ENCODE measurements at places on chromosomes 7 and 10.

DNA sequence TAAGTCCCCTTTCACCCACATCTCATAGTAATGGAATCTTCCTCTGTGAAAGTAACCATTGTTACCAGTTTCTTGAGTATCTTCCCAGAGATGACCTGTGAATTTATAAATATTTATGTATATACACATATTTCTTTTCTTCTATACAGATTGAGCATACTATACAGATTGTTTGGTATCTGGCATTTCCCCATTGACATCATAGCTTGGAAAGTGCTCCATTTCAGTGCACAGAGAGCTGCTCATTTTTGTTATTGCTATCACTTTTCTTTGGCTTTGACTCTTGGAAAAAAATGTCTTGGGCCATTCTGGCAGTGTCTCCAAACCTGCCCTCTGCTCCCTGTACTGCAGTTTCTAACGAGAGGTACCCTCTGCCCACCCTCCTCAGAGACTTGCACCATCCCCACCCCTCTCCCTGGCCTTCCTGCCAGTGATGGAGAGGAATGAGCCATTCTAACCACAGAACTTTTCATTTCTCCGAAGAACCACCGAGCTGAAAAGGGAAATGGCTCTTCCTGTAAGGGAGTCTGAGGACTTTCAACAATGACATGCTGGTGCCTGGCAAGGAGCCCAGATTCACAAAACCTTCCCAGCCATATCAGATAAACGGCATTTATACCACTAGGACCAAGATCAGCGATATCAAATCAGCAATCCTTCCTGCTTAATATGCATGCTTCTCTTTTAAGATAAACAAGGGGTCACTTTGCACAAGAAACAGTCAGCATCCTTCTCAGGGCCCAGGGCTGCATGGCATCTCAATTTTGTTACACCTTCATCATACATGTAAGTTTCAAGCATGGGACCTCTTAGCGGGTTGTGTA is 19.7 kb upstream of the CCSER2 start:
- DNase-seq, result peak; percentile 71

- no peak for DNase-seq
Observed at GRCh38 chr10:69360485-69361302, 56.0 kb downstream of the TACR2 start.

DNA sequence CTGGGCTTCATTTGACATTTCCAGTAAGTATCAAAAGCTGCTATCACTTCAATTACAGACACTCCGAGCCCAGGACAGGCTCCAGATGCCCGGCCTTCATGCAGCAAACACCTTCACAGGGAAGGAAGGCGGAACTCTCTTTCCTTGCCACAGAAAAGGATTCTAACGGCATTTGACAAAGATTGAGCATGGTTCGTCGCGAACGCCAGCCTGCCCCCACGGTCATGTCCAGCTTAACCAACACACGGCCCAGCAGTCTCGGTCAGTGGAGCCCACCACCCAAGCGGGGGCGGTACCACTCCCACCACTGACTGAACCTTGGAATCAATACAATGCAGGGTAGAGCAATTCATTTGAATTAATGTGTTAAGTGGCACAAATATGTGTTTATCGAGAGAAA is 607.2 kb downstream of the DNAJB6 start:
- DNase-seq, result no peak

- no peak for DNase-seq
Observed at GRCh38 chr10:76990561-76990960, 647.0 kb downstream of the KCNMA1 start.

GRCh38 chr7:98256431-98256830 is 4.4 kb upstream of the TECPR1 start:
- no peak for DNase-seq

GRCh38 chr7:31478721-31479120 is 35.2 kb upstream of the ITPRID1 start:
- DNase-seq, result peak; percentile 38

DNA sequence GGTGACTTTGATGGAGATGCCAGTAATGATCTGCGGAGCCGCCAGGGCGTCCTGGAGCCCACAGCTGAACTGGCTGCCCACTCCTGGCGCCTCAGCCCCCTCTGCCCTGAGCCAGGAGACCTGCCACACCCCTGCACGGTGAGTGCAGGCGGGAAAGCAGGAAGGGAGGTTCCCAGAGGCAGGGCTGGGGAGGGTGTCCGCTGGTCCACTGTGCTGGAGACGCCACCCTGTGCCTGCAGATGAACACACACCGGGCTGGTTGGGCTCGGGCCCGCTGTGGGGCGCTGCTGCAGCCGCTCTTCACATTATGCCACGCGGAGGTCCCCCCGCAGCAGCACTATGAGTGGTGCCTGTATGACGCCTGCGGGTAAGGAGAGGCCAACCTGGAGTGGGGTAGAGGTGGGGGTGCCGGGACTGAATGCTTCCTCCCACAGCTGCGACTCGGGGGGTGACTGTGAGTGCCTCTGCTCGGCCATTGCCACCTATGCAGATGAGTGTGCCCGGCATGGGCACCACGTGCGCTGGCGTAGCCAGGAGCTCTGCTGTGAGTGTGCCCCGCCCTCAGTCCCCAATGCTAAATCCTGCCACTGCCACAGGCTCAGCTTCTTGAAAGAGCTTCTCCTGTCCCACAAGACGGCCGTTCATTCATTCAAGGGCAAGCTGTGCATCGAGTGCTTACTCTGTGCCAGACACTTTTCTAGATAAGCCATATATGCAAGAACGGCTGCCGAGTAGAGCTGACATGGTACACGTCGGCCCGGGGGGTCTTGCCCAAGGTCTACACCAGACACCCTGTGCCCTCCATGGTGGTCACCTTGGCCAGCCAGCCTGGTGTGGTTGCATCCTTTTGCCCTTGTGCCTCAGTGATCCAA is 14.3 kb upstream of the ZNF467 start:
- DNase-seq, result peak; percentile 10

GRCh38 chr7:23469961-23470250 is 385 bp downstream of the IGF2BP3 start:
- DNase-seq, result no peak

- DNase-seq, result no peak
Observed at GRCh38 chr10:89567576-89568245, 32.3 kb upstream of the SLC16A12 start.

DNA sequence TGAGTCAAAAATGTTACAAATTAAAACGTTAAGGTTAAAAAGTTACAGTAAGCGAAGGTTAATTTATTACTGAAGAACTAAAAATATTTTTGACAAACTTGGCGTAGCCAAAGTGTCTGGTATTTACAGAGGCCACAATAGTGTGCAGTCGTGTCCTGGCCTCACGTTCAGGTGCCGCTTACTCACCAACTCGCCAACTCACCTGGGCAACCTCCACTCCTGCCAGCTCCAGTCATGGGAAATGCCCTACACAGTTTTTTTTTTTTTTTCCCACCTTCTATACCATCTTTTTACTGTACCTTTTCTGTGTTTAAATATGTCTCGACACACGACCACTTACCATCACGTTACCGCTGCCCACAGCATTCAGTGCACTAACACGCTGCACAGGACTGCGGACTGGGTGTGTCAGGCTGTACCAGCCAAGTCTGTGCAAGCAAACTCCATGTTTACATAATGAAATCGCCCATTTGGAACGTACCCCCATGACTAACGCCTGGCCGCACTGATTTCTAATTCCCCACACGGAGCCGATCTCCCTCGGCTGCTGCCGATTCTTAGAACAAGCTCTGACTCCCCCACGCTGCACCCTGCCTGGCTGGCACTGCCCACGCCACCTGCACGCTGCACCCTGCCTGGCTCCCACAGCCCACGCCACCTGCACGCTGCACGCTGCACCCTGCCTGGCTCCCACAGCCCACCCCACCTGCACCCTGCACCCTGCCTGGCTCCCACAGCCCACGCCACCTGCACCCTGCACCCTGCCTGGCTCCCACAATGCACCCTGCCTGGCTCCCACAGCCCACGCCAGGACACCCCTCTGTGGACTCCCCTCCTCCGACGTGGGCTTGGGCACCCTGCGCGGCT is 203.1 kb downstream of the ZMYND11 start:
- no peak for DNase-seq

GRCh38 chr7:94422827-94423460 is 28.2 kb downstream of the COL1A2 start:
- no peak for DNase-seq

DNA sequence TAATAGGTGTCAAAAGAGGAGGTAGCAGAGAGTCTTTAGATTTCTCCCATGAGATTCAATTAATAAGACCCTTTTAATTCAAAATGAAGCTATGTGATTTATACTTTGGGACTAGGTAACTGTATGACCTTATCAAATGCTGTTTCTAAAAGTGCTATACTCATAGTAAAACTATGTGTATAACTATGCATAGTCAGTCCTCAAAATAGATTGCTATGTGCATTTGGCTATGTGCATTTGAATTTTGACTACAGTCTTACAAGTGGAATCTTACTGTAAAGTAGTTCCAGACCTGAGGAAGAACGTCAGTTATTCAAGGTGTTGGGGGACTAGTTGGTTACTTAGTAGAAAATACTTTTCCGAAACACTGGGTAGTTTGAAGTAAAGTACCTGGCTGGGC is 36.9 kb downstream of the ADD3 start:
- no peak for DNase-seq

DNA sequence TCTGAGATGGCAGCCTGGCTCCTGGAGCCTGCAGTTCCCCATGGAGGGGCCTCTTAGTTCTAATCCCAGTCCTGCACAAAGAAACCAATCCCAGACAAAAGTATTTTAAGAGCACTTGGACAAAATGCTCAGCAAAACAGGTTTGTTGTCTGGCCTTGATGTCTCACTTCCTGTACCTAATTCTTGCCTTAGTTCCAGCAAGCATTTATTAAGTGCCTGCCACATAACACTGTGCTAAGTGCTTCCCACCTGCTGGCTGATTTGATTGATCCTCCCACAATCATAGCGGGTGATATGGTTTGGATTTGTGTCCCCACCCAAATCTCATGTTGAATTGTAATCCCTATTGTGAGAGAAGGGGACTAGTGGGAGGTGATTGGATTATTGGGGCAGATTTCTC is 65.7 kb upstream of the HABP2 start:
- no peak for DNase-seq

- DNase-seq, result peak; percentile 76
Observed at GRCh38 chr10:32961895-32962369, 3.9 kb upstream of the ITGB1 start.

GRCh38 chr10:133110609-133111275 is 23.0 kb downstream of the ADGRA1 start:
- no peak for DNase-seq

GRCh38 chr10:59668096-59668495 is 41.6 kb downstream of the SLC16A9 start:
- DNase-seq, result no peak

DNA sequence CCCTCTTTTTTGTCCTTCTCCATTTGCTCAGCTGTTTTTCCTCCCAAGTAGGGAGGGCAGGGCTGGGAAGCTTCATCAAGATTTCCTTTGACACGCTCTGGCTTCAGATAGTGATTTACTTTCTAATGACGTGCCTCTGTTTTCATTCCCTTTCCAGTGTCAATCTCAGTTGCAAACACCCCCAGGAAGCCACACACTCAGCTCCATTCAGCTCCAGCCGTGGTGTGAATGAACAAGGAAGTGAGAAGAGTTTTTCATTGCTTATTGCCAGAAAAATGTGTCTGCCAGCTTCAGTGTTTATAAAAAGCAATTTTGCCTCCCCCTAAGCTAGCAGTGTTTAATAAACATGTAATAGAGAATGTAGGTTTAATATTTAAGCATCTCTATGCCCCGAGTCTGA is 108.7 kb upstream of the DPP6 start:
- DNase-seq, result no peak

- DNase-seq, result no peak
Observed at GRCh38 chr10:122050311-122050710, 61.3 kb downstream of the TACC2 start.

DNA sequence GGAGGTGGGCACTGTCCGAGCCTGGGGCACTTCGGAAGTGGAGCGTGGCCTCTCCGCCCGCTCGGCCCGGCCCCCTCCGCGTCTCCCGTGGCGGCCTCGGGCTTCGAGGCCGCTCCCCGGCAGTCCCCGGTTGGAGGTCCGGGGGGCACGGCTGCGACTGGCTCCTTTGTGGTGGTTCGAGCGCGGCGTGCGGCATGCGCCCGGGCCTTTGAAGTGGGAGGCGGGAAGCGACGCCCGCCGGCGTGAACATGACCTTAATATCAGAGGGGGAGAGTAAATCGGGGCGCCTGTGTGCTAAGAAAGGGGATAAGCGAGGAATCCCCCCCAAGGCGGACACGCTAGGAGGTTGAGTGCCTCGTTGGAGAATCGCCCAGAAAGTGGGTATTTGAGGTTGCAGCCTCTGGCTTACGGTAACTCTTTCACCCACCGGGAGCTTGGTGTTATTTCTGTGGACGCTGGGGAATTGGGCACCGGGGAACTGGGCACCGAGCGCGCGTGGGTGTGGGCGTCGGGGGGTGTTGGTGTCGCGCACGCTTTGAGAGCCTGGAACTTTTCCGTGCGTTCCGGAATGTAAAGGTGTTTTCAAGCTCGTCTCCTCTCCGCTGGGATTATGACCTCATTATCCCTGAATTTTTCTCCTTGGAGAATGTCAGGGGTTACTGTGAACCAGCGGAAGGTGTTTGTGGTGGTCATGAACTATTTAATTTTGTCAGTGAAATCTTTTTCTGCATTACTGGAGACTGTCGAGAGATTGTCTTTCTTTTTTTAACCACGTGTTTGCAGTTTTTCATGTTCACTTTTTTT is 660 bp downstream of the SUV39H2 start:
- DNase-seq, result peak; percentile 39

DNA sequence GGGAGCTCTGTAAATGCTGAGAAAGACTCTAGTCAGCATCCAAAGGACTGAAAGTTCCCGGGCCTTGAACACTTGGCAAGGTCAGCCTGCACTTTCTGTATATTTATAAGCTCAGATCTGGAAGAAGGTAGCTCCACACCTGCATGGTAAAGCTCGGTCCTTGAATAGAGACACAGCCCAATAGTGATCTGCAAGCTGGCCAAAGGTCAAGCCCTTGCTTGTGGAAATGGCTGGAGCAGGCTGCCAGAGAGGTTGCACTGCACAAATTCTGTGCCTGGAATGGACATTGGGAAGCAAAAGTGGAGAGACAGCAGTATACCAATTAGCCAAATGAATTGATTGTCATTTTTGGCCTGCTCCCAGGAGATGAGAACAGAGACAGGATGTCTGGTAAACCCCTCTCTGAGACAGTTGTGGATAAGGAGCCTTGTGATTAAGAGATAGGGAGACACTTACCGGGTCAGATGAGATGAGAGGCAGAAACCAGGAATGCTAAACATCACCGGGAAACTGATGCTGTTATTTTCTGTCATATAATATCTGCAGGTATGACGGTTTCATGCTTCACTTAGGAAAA is 8.0 kb upstream of the FRA10AC1 start:
- DNase-seq, result no peak

- no peak for DNase-seq
Observed at GRCh38 chr10:112221545-112221944, 38.0 kb upstream of the GPAM start.

- no peak for DNase-seq
Observed at GRCh38 chr7:7920481-7920880, 48.1 kb upstream of the GLCCI1 start.
